ENCODE measurements at places on chromosomes 7 and 10.
A peak's percentile ranks its signal among the peaks of the same experiment; 100 is the strongest.

- no peak for DNase-seq
Measured at GRCh38 chr10:29698773-29699490, 64.2 kb upstream of the SVIL start.

GRCh38 chr10:104127411-104127810, 5.4 kb downstream of the SFR1 start:
- DNase-seq: peak; percentile 12

DNA sequence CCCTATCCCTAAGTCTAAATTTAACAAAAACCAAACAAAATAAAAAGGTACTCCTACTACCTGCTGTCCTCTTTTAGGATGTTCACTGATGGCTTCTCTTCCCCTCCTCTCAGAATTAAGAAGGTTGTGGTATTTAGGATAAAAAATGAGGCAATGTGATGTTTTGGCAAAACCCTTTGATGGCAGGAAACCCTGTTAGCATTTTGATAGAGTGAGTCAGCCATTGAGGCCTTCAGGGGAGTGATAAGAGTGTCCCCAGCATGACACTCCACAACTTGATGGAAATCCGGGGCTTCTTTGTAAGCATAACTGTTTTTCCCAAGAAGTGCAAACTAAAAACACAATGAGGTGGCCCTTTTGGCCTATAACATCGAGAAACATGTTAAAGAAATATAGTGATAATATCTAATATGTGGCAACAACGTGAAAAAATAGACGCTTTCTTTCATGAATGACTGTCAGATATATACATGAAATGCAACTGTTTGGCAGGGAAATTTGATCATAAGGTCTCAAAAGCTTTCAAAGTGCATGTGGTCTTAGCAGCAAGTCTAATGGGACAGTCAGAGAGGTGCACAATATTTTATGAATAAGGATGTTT, 55.0 kb downstream of the PRTFDC1 start:
- no peak for DNase-seq

GRCh38 chr7:82050792-82051191, 280.9 kb upstream of the HGF start:
- DNase-seq: no peak

- DNase-seq: no peak
Measured at GRCh38 chr10:31902625-31903024, 26.0 kb downstream of the ARHGAP12 start.

DNA sequence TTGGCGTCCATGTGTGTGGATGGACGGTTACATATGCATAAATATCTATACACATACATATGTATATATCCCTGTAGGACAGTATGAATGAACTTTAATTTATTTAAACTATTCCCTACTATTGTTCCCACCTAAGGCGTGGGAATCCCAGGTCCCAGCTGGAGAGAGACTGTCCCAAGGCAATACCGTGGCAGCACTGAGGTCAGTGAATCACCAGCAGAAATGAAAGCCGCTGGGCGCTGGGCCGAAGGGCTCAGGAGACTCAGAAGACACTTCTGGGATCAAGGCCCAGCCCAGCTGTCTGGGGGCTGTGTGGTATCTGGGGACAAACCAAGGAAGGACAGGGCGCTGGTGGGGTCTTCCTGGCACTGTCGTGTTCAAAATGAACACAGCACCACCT, 49.6 kb upstream of the MYL10 start:
- DNase-seq: no peak

GRCh38 chr10:35640951-35641675, 983 bp downstream of the FZD8 start:
- no peak for DNase-seq

- no peak for DNase-seq
Measured at GRCh38 chr7:138554674-138555073, 94.6 kb downstream of the TRIM24 start.

DNA sequence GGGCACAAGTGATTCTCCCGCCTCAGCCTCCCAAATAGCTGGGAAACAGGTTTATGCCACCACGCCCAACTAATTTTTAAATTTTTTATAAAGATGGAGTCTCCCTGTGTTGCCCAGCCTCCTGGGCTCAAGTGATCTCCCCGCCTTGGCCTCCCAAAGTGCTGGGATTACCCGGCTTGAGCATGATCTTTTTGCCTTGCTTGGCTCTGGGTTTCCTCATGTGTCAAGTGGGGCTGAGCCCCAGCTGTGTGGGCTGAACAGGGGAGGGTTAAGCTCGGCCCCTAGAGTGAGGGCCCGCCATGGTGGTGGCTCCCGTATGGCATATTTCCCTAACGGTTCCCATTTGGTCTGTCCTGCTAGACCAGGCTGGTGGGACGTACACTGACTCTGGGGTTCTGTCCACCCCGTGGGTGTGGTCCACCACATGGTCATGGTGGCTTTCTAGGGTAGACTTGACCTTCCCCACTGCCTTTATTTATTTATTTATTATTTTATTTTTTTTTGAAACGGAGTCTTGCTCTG, 66.3 kb downstream of the LHPP start:
- no peak for DNase-seq

DNA sequence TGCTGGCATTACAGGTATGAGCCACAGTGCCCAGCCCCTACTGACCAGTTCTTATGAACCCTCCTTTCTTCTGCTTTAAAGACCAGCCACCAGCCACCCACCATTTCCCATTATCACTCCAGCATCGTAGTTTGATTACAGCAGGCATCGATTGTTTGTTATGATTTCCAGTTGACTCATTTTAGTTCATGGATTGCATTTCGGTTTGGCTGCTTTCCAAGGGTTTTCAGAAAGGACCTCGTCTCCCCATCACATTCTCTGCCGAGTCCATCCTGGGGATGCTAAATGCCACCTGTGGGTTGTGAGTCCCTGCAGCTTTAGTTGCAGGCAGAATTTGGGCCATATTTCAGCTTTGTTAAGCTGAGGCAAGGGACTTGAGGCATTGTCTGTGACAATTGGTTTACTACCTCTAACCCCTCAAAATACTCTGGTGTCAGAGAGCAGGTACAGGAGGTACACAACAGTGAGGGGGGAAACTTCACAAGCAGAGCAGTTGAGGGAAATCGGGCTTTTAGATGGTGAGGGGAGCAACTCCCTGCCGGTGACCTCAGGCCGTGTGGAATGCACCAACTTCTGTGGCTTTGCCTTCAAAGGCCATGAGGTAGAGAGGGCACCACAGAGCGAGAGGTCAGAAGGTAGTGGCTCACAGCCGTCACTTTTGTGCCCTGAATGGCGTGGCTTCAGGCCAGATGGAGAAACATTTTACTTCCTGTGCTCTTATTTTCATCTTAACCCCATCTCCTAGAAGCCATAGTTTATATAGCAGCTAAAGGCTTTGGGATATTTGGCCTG, 203.8 kb downstream of the CCDC3 start:
- no peak for DNase-seq

DNA sequence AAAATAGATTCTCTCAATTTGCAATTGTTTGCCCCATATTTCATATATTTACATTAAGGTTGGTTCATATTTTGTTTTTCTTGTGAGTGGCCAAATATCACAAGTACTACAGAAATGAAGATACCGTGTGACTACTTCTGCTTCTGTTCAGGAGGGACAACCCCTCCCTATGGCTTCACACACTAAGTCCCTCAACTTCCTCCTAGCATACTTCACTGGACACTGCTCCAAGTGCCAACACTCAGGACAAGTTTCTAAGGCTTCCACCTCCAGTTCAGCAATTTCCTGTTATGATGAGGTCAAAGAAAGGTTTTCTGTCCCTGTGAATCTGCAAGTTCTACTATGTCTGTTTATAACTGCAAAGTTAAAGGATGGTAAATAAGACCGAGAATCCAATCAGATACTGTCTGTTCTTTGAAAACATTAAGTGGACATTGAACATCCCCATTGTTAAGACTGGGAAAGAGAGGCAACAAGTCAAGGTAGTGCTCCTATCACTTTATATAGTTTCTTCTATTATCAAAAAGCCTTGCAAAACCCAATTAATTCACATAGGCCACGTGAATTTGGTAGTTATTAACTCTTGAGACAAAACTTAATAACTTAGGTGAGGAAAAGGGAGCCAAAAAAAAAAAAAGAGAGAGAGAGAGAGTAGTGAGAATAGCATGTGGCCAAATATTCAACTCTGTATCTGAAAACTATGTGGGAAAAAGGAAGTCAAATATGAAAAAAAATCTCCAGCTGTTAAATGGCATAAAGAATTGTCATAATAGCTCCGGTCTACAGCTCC, 81.3 kb upstream of the DKK1 start:
- DNase-seq: no peak

DNA sequence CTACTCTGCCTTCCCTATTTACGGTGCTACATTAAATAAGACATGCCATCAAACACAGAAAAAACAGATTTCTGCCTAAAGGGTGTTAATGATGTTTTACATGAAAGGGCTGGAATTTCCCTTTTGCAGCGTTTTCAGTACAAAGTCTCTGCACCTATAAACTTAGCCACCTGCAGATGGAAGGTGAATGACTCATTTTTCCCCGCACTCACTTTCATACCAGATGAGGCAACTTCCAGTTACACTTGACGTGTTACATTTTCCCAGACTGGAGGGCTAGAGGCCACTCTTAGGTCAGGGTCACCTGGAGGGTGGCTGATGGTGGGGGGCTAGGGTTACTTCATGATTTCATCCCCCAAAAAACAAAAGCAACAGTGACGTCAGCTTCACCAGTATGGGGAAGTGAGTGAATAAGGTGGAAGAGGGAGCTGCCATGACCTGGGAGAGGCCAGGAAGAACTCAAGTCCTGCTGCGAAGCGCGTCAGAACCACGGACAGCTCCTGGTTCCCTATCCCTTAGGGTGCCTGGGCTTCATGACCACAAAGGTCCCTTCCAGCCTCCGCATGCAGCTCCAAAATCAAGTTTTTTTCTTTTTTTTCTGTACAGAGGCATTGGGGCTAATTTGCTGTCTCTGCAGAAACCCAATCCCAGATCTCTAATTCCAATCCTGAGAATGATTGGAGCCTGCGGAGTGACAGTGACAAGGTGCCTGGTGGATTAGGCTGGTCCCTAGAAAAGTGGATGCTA, 94.0 kb downstream of the ADARB2 start:
- no peak for DNase-seq

DNA sequence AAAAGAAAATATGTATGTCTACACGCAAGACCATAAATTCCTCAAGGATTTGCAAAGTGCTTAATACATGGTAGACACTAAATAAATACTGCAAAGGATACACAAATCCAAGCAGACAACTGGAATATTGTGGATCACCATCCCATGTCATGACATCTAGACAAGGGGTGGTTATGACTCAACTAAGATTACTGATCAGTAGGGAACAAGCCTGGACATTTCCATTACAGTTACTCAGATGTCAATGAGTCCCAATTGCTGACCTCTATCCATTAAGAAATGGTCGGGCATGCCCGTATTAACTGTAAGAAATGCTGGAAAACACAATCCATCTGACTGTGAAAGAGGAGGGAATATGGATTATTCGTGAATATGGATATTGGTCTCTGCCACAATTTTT, 27.6 kb upstream of the RUFY2 start:
- DNase-seq: no peak

DNA sequence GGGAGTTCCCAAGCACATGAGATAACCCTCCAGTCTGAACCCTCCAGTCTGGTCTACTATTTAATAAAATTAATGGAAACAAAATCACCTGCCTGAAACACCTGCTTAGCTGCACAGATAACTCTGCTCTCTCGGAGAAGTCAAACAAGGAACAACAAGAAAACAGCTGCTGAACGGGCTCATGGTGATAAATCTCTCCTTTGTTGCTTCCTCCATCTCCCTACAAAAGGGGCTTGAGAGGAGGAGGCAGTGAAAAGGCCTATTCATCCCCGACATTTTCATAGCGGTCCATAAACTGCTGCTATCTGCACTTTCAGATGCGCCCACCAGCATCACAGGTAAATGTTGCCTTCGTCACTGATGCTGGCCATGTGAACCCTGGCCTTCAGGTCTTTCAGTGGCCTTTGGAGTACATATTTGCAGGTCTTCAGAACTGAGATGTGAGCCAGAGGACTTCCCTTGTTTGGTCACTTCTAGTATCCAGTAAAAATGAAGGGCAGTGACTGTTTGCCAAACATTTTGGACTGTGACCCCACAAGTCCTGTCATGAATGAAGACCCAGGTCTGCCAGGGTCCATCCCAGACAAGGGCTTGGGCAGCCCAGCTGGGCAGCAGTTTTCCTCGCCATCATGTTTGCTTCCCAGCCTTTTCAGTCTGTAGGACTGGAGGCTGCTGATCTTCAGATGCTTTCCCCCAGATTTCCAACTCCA, 15.9 kb downstream of the FKBP6 start:
- no peak for DNase-seq

GRCh38 chr10:33160151-33160550, 174.3 kb downstream of the NRP1 start:
- no peak for DNase-seq

- no peak for DNase-seq
Measured at GRCh38 chr7:132872034-132872433, 209.9 kb downstream of the CHCHD3 start.

DNA sequence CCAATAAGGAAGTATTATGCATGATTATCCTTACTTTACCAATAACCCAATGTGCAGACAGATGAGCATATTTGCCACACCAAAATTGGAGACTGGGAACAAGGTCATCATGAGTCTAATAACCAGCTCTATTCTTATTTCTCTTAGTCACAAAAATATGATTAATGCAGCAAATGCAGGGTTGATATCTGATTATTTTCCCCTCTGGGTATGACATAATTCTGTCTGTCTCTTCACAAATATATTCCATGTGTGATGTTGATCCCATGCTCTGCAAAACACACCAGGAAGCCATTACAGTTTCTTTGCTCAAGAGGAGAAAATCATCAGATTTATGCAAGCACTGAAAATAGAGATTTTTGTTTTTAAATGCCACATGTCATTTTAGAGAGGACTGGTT, 196.5 kb upstream of the DGKB start:
- DNase-seq: no peak

GRCh38 chr7:24829787-24830186, 72.5 kb upstream of the GSDME start:
- no peak for DNase-seq

DNA sequence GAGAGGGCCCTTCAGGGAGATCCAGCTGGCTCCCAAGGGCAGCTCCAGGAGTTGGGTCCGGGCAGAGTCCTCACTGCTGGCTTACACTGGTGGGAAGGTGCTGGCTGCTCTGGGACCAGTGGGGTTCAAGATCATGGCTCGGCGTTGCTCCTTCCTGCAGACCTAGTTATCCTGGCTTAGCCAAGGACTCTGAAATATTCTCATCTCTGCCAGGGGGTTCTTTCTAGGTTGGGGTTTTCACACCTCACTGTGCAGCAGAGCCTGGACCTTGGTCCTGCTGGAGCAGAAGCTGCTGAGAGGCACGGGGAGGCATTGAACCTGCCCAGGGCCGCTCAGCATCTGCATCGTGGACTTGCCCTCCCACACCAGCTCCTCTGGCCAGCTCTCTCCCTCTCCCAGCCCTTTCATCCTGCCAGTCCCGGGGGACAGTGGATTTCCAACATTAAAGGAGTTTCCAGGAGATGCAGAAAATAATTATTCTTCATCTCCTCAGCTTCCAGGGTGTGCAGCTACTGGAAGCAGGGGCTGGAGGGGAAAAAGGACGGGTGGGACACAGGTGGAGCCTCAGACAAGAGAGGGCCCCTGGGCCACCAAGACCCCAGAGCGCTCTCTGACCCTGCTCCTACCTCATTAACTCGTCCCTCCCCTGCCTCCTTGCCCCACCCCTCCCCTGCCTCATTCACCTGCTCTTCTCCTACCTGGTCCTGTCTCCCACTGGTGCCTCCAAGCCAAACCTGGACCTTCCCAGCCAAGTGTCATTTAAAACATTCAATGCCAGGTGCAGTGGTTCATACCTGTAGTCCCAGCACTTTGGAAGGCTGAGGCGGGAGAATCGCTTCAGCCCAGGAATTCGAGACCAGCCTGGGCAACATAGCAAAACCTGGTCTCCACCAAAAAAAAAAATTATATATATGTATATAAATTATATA, 42.5 kb downstream of the JAKMIP3 start:
- DNase-seq: no peak

Data from nucleus accumbens (tissue), 56 donors.